ENCODE measurements at places on chromosomes 12 and 14.

DNA sequence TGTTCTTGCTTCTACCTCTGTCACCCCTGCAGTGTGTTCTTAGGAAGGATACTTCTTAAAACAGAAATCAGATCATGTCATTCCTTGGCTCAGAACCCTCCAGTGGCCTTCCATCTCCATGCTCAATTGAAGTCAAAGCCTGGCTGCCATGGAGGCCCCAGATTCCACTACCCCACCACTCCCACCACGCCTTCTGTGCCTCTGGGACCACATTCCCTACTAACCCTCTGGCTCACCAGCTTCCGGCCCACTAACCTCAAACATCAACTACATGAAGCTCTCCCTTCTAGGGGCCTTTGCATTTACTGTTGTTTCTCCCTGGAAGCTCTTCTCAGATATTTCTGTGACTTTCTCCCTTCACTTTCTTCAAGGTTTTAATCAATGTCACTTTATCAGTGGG lies 76.1 kb upstream of the REP15 start:
- no peak for DNase-seq

DNA sequence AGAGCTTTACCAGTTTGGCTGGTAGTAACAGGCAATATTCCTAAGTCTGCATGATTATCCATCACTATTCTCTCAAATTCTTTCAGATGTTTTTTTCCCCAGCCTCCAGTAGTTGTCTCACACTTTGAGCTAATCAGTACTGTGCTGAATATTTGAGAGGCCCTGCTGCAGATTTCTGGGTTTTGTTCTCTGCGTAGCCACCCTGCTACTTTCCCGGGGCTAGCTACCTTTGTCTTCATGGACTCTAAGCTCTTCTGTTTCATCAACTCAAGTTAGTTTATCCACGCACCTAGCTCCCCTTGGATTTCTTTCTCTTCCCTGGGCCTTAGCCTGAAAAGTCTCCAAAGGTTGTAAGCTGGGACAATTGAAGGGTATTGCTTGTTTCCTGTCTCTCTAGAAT lies 73.0 kb downstream of the FUT8 start:
- no peak for DNase-seq

GRCh38 chr12:46127656-46128055 lies 137.3 kb upstream of the SCAF11 start:
- DNase-seq = no peak

DNA sequence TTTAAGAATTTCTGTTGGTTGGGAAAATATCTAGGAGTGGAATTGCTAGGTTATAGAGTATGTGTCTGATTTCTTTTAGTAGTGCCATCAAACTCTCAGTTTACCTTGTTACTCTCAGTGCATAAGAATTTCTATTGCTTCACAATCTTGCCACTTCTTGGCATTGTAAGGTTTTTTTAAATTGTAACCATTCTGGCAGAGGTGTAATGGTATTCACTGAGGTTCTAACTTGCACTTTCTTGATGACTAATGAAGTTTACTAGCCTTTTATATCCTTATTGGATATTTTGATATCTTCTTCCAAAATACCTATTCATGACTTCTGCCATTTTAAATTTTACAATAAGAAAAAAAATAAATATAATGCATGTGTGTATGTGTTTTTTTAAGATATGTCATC lies 478.0 kb downstream of the NAV3 start:
- no peak for DNase-seq

DNA sequence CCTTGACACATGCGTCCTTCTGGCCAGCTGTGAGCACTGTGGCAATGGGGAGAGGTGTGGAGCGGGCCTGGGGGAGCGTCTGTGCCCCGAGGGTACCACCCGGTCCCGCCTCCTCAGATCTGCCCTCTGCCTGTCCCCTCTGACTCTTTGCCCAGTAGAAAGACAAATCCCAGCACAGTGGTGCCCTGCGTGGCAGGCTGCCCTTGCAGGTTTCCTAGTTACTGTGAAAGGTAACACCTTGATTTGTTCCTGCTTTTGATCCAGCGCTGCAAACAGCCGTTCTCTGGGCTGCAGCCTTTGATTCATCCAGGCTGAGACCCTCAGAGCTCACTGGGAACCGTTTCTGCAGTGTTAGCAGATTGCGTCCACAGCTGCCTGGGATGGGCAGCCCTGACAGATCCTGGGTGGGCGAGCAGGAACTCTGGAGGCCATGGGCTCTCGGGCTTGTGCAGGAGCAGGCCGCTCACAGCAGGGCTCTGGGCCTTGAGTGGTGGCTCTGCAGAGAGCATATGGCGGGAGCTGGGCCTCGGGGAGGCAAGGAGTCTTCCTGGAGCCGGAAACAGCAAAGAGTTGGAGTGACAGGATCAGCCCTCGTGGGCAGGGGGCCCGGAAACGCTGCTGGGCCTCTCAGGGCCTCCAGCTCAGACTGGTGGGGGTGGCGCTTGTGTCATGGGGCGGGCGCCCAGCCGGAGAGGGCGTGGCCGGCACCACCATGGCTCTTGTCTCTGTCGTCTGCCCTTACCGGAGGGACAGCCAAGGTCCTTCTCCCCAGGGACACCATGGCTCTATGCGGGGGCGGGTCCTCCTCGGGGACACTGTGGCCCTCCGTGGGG lies 16.6 kb downstream of the FBRSL1 start:
- peak; percentile 67 for DNase-seq

- DNase-seq = no peak
Measured at GRCh38 chr12:26118308-26118707, 6.5 kb downstream of the BHLHE41 start.
